CD4-positive, alpha-beta T cell treated with Interleukin-12 subunit alpha and Interleukin-12 subunit beta, for 1 hour (primary cell): ENCODE measurements at places on chromosomes 3 and 15.

- peak; percentile 23 for DNase-seq
Observed at GRCh38 chr15:80778964-80779657, at the start of gene CEMIP. Gene CEMIP (plus strand): TSS chr15:80779370. CDS start chr15:80873880, 94,510 bp downstream.

- no peak for DNase-seq
Observed at GRCh38 chr15:25333049-25333448, 105.8 kb downstream of the UBE3A start.

- DNase-seq, result no peak
Observed at GRCh38 chr15:27623149-27623548, 476.0 kb downstream of the OCA2 start.

DNA sequence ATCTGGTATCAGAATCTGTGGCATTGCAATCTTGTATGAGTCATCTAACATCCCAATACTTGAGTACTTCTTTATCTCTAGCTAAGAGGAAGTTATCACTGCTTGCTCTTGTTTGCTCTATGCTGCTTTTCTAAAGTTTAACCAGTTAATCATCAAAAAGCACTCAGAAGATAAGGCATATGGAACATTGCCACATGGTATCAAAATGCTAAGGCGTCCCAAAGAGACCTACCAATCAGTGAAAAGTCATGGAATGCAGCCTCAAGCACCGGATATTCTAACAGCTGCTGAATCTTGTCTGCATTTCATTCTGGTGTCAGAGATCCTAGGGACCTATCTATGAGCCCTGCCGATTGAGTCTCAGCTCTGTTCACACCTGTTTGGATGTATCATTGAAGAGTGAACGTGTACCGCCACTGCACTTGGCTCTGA is 192.8 kb downstream of the ARPP21 start:
- DNase-seq, result no peak

DNA sequence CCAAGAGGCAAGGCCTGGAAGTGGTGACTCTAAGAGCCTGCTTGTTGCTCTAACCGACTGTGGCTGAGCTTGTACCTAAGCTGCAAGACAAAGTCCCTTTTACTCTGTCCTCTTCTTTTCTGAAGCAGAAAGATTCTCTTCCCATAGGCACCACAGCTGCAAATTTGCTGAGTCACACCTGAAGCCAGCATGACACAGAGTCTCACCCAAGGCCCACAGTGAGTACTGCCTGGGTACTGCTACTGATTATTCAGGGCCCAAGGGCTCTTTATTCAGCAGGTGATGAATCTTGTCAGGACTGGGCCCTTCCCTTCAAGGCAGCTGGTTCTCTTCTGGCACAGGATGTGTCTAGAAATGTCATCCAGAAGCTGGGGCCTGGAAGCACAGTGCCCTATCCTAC is 18.9 kb upstream of the TIGIT start:
- no peak for DNase-seq
